ENCODE measurements at places on chromosomes 13 and 19. TPM values are rescaled to one million over a fixed set of nuclear protein-coding genes. Genes with fewer than 3 reads are reported as not detected.

Gene GSX1
- polyA plus RNA-seq = not detected

Gene POSTN
- 0.75 TPM for polyA plus RNA-seq

Gene PEAK3
- 0.07 TPM for polyA plus RNA-seq

Gene KIR3DL2
- not detected for polyA plus RNA-seq

- DNase-seq = no peak
Measured at GRCh38 chr13:74306496-74306895, 172.3 kb upstream of the KLF12 start.

DNA sequence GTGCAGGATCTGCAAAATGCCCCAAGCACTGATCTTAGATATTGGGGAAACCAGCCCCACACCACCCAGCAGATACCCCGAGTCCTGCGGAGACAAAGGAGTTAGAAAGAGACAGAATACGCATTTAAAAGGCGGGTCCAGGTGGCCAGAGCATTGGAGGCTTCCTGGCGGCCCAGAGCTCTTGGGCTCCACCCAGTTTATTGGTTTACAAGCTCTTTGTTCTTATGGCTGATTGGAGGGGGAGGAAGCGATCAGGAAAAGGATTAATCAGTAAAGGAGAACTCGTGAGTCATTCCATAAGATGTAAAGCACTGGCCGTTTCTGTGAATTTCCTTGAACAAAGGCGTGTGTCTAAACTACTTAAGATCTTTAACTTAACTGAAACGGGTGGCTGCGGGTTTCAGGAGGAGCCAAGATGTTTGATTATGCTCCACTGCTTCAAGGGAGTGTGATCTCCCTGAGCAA is 926 bp downstream of the ZNF587 start:
- DNase-seq = no peak

DNA sequence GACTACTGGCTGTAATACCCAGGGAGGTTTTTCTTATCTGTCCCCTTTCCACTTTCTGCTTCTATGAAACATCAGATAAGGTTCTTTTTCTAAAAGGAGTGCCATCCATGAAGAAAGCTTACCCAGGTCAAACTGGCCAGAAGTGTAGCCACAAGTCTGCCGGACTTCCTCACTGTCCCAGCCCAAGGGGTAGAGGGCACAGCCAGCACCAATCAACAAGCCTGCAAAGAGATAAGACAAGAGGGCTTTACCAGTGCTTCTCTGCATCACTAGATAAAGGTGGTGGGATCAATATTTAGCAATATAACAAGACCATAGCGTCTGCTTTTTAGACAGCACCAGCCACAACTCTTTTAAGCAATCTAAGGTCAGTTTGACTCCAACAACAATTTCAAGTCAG is 224.7 kb downstream of the LHFPL6 start:
- no peak for DNase-seq

DNA sequence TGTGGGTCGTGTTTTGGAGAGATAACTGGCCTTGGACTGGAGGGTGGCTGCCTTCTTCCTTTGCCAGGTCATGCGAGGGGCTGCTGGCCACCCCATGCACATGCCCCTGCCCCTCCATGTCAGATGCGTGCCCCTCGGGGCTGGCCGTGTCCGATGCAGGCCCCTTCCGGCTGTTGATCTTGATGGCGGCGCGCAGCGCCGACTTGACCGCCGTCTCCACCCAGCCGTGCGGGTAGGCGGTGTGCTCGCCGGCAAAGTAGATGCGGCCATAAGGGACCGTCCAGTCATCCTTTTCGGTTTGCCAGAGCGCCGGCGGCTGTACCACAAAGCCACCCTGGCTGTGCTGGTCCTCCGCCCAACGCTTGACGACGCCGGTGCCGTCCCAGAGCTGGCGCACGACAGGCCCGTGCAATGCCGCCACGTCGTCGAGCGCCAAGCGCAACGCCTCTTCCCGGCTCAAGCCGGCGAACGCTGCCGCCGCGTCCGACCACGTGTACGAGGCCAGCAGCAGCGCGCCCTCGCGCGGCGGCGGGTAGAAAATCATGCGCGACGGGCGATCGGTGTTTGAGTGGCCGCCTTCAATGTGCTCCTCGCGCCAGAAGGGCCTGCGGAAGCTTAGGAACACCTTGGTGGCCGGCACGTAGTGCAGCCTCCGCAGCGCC is 6.9 kb downstream of the IL4I1 start:
- DNase-seq = peak; percentile 72

GRCh38 chr13:53499576-53500133 is 471.0 kb downstream of the OLFM4 start:
- DNase-seq = no peak

GRCh38 chr19:13986348-13986904 is 19.7 kb downstream of the RFX1 start:
- peak; percentile 76 for DNase-seq

DNA sequence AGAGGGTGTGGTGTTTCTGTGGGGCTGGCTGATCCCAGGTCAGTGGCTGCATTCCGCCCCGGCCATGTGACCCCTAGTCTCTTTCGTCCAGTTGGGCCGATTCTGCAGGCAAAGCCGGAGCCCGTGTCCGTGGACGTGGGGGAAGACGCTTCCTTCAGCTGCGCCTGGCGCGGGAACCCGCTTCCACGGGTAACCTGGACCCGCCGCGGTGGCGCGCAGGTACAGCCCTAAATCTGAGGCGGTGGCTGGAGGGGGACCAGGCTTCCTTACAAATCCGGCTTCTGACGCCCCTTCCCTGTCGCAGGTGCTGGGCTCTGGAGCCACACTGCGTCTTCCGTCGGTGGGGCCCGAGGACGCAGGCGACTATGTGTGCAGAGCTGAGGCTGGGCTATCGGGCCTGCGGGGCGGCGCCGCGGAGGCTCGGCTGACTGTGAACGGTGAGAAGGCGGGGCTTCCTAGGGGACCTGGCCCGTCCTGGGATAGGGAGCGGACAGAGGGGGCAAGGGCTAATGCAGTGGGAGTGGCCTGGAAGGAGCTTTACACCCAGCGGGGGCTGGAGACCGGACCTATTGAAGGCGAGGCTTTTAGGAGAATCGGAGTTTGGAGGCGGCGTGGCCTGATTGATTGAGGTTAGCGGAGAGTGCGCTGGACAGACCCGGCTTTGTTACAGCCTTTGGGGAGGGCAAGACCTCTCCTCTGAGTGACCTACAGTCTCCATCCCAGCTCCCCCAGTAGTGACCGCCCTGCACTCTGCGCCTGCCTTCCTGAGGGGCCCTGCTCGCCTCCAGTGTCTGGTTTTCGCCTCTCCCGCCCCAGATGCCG is 4.3 kb downstream of the KIRREL2 start:
- DNase-seq = peak; percentile 68

DNA sequence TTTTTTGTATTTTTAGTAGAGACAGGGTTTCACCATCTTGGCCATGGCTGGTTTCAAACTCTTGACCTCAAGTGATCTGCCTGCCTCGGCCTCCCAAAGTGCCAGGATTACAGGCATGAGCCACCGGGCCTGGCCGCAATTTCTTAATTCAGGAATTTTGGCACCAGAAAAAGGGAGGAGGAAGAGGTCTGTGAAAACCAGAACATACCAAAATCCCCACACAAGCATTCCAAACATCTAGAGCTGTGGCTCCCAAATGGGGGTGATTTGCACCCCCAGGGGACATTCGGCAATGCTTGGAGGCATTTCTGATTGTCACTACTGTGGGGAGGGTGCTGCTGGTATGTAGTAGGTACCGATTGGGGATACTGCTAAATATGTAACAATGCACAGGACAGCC is 40.2 kb upstream of the ABCC4 start:
- no peak for DNase-seq
